ENCODE measurements at places on chromosomes 1 and 21.

DNA sequence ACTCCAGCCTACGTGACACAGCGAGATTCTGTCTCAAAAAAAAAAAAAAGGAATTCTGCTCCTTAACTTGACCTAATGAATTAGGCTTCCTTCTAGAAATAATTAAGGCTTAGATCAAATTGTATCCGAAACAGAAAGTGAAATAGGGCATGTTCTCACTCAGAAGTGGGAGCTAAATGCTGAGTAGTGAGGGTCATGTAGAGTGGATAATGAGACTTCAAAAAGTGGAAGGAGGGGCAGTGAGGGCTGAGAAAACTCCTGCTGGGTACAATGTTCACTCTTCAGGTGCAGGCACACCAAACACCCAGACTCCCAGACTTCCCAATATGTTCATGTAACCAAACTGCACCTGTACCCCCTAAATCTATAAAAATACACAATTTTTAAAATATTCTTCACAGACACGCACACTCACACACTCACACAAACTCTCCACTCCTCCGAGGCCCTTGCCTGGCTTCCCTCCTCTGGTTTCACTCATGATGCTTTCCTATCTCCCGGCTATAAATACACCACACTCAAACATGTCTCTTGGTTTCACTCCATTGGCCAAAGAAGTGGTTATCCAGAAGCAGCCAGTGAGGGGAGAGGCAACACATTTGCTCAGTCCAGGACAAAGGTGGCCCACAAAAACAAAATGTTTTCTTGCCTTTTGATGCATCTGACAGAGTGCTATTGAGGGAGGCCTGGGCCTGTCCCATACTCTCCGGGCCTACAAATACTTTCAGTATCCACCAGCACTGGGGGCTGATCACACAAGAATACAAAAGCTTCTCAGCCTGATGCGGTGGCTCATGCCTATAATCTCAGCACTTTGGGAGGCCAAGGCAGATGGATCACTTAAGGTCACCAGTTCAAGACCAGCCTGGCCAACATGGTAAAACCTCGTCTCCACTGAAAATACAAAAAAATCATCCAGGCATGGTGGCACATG lies 249.2 kb downstream of the TOMM20 start:
- H3K27me3 ChIP-seq = no peaks in the 10 kb centered on the region
- H3K36me3 ChIP-seq = no peaks in the 10 kb centered on the region
- DNase-seq = no peak
- no peaks in the 10 kb centered on the region for H3K4me1 ChIP-seq

DNA sequence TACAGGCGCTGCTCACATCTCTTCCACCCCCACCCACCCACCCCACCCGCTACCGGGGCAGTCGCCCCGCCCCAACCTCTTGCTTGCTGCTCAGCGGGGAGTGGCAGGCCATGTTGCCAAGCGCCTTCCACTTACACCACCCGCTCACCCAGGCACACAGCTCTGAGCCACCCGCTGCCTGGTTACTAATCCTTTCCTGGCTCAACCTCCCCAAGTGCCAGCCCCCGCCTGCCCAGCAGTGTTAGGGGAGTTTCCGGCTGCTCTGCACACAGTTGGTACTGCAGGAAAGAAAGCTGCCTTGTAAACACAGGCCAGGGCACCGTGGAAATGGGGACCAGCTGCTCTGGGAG lies 56.2 kb downstream of the LACTBL1 start:
- no peak overlapping the region for H3K4me3 ChIP-seq
- no peaks in the 10 kb centered on the region for H3K36me3 ChIP-seq
- H3K27me3 ChIP-seq = no peaks in the 10 kb centered on the region
- no peak overlapping the region for H3K27ac ChIP-seq
- no peak for DNase-seq

DNA sequence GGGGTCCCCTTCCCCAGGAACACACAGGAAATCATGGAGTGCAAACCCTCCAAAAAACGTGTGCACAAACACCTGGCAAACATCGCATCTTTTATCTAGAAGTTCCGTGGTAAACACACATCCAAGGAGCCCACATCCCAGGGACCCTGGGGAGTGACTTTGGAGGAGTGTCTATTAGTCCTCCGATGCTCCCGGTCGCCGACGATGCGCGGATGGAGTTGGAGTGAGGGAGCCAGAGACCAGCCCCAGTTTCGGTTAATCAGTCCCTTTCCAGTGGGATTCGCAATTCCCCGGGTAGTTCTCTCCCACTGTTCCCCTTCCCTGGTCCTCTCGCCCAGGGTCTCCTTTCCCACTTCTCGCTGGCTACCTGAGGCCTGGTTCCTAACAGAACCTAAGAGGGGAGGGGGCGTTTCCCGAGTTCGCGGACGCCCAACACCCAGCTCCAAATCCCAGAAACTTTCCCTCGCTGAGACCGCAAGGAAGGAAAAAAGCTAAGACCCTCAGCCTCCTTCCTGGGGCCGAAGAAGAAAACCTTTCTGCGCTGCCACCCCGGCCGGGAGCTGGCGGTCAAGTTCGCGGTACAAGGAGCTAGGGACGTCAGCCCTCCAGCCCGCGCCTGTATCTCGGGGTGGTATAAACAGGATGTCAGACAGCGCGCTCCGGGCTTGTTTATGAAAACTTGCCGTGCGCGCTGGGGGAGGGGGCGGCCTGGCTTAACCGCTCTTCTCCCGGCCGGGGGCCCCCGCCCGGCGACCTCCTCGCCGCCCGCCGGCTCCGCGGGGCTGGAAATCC lies 787 bp downstream of the JAK1 start:
- peak overlapping the region; percentile 97 for H3K27ac ChIP-seq
- peak; percentile 46 for DNase-seq
- no peaks in the 10 kb centered on the region for H3K36me3 ChIP-seq
- no peaks in the 10 kb centered on the region for H3K4me1 ChIP-seq
- no peaks in the 10 kb centered on the region for H3K27me3 ChIP-seq

DNA sequence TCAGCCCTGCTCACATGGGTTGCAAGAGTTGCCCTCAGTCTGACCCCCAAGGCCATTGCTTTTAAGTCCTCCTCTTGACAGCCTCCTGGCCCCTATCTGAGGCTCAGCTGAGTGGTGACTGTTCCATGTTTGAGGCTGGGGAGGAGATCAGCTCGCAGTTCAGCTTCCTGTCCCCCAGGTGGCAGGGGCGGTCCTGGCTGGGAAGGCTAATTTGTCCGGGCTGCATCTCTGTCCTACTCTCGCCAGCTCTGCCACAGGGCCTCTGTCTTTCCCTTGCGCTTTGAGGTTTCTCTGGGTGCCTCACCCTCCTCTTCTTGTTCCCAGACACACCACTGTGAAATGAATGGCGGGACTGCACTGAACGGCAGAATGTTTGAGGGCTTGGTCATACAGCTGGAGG lies 157.3 kb downstream of the KCNJ6 start:
- no peak for DNase-seq
- H3K4me3 ChIP-seq = no peak overlapping the region
- no peaks in the 10 kb centered on the region for H3K27me3 ChIP-seq
- H3K4me1 ChIP-seq = no peaks in the 10 kb centered on the region
- no peak overlapping the region for H3K27ac ChIP-seq

DNA sequence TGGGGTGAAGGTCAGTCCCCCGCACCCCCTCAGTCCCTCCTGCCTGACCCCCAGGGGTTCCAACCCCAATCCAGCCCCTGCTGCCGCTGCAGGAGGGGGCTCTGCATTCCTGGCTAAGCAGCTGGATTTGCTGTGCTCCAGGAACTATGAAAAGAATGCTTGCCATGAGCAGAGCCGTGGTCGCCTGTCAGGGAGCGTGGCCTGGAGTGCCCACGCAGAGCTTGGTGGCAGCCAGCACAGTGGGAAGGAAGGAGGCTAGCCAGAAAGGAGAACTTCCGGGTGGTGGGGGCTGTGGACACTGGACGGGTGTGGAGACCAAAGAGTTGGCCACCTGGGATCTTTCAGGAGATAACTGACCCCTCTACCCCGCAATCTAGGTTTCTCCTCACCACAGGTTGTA lies 5.6 kb downstream of the COL8A2 start:
- no peak overlapping the region for H3K4me3 ChIP-seq
- no peaks in the 10 kb centered on the region for H3K4me1 ChIP-seq
- no peak for DNase-seq
- no peaks in the 10 kb centered on the region for H3K36me3 ChIP-seq
- H3K27ac ChIP-seq = peak overlapping the region; percentile 73

- H3K27ac ChIP-seq = no peak overlapping the region
- H3K4me1 ChIP-seq = no peaks in the 10 kb centered on the region
- H3K36me3 ChIP-seq = no peaks in the 10 kb centered on the region
- DNase-seq = no peak
- no peaks in the 10 kb centered on the region for H3K27me3 ChIP-seq
These were observed 95.0 kb upstream of the GORAB start for GRCh38 chr1:170436928-170437327.

DNA sequence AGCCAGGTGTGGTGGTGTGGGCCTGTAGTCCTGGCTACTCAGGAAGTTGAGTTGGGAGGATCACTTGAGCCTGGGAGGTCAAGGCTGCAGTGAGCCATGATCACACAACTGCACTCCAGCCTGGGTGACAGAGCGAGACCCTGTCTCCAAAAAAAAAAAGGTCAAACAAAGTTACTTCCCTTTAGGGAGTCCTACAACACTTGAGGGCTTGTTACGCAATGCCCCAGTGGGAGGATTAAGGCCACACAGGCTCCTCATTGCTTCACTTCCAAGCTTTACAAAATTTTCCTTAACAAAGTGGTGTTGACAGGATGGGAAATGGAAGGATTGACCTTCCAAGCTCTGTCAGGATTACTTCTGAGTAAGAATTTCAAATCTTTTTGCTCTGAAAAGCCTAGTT lies 6.2 kb upstream of the EXTL1 start:
- no peak overlapping the region for H3K27ac ChIP-seq
- no peaks in the 10 kb centered on the region for H3K36me3 ChIP-seq
- H3K4me3 ChIP-seq = no peak overlapping the region
- H3K27me3 ChIP-seq = no peaks in the 10 kb centered on the region
- H3K4me1 ChIP-seq = no peaks in the 10 kb centered on the region

- peak; percentile 27 for DNase-seq
- H3K27ac ChIP-seq = peak overlapping the region; percentile 58
- H3K4me3 ChIP-seq = peak overlapping the region; percentile 22
- H3K36me3 ChIP-seq = no peaks in the 10 kb centered on the region
- H3K27me3 ChIP-seq = no peaks in the 10 kb centered on the region
- H3K4me1 ChIP-seq = peaks cover 54% of the 10 kb centered on the region
These were observed 66.0 kb downstream of the COL18A1 start for GRCh38 chr21:45470773-45471524.

DNA sequence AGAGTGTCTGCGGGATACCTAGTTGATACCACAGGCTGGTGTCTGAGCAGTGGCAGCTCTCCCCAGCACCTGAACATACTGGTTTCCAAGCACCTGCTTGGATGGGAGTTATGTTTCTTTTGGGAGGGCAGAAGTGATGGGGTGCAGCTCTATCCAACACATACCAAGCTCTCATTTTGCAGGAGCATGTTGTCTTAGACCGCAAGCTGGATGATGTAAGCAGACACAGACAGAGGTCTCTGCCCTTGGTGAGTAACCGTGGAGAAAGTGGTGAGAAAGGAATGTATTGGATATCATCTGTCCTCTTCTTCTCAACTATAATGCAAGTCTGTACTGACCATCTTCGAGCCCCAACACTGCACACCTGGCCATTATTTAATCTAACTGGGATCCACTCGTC lies 37.4 kb downstream of the ZNF496 start:
- no peak overlapping the region for H3K4me3 ChIP-seq
- H3K36me3 ChIP-seq = peaks cover 23% of the 10 kb centered on the region
- H3K4me1 ChIP-seq = no peaks in the 10 kb centered on the region
- no peaks in the 10 kb centered on the region for H3K27me3 ChIP-seq
